ENCODE measurements at places on chromosomes 13 and 19.

DNA sequence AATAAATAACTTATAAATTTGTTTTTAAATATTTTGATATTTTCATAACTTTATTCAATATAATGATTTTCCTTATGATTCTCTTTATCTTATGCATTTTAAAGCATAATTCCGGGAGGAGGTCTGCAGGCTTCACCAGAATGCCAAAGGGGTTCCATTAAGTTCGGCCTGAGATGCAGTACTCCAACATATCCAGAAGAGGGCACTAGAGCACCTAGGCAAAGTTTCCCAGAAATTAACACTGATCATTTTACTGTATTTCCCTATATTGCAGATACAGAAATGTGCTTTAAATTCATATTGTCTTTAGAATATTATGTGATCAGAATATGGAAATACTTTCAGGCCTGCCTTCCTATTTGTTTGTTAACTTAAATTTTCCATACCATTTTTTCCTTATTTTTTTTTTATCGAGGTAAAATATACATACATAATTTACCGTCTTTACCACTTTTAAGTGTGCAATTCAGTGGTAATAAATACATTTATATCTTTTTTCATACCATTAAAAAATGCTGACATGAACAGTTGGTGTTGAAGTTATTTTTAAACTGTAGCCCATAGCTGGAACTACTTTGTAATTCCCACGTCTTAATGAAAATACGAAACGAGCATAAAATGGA lies 58.9 kb upstream of the TM9SF2 start:
- DNase-seq, result no peak

- DNase-seq, result no peak
Observed at GRCh38 chr19:51542699-51543098, 11.2 kb upstream of the SIGLEC6 start.

GRCh38 chr19:55468054-55468393 lies 3.5 kb upstream of the C19orf85 start:
- DNase-seq, result no peak

- no peak for DNase-seq
Observed at GRCh38 chr19:35461060-35461459, 13.0 kb downstream of the FFAR2 start.

DNA sequence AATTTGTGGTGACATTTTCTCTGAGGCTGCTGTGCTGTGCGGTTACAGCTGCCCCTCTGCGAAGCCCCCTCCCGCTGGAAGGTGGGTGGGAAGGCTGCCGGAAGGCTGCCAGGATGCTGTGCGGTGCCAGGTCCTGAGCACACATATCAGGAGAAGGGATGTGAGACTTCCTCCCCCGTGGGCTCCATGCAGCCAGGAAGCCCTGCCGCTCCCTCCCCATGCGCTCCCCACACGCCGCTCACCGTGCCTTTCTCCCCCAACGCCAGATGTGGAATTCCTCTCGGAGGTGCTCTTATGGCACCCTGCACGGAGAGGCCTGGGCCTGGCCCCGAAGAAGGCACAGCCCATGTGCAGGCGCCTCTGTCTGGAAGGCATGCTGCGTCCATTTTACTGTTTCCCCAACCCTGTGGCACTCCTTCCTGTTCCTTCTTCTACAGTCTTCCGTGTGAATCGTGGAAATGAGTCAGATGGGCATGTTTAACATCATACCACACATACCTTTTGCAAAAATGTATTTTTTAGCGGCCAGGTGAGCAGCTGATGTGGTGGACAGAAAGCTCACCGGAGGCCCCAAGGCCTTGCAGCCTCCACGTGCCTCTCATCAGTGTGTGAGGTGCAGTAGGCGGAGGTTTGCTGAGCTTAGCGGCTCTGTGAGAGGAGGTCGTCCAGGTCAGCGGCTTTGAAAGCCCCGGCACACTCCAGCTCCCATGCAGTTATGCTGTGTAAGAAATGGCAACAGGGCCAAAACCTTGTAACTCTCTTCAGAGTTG lies 88.0 kb downstream of the ATP11A start:
- no peak for DNase-seq

DNA sequence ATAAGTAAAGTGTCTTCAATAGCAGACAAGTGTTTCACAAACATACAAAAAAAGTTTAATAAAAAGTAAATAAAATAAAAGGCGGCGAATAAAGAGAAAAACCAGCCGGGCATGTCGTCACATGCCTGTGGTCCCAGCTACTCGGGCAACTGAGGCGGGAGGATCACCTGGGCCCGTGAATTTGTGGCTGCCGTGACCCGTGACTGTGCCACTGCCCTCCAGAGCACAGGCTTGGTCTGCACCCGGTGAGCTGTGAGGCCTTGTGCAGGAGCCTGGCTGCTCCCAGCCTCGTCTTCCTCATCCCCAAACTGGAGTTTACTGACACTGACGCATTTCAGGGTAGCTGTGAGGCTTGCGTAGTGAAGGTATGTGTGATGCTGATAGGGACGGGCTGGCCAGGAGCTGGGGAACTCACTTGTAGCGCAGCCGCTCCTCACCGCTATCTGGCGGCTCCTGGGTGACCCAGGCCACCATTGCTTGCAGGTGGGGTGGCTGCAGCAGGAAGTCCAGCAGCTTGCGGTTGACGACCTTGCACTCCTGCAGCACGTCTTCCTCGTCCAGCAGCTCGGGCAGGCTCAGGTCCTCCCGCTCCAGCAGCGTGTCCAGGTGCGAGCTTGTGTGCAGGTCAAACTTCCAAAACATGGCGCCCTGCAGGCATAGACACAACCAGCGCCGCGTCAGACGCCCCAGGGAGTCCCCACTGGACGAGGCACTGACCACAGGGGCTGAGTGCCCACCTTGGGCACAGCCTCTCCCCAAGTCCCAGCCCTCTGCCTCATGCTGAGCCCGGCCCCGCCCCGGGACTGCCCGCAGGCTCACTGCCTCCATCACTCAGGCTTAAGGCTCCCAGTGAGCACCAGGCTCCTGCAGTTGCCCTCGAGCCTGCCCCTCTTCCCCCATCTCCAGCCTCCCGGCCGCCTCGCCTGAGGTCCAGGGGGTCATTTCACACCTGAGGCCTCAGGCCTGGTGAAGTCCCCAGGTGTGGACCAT lies 12.1 kb downstream of the PPP6R1 start:
- DNase-seq, result no peak

DNA sequence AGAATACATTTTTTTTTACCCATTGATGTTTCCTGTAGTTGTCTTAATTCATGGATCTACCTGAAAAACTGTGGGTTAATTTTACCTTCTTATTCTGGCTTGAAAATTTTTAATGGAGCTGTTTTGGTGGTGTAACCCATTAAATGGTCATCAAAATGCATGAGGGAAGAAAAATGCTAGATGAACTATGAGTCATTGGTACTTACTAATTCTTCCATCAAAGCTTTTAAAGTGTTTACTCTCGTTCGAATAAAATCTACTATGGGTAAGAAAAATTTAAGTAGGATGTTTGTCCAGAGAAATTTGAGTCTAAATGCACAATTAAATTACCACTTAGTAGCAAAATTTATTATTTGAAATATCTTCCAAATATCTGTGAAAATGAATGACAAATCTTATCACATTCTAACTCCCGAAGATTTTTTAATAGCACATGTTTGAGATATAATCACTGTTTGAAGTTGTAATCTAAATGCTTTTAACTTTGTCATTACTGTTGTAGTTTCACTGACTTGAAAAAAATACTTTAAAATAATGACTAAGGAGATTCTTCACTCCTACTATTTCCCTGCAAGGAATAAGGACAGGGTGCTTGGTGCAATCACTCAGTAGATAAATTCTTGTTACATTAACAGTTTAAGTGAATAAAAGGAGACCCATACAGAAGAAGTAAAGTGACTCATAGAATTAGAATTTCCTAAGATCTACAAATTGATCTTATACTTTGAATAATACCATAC lies 437.7 kb downstream of the IRS2 start:
- DNase-seq, result no peak

DNA sequence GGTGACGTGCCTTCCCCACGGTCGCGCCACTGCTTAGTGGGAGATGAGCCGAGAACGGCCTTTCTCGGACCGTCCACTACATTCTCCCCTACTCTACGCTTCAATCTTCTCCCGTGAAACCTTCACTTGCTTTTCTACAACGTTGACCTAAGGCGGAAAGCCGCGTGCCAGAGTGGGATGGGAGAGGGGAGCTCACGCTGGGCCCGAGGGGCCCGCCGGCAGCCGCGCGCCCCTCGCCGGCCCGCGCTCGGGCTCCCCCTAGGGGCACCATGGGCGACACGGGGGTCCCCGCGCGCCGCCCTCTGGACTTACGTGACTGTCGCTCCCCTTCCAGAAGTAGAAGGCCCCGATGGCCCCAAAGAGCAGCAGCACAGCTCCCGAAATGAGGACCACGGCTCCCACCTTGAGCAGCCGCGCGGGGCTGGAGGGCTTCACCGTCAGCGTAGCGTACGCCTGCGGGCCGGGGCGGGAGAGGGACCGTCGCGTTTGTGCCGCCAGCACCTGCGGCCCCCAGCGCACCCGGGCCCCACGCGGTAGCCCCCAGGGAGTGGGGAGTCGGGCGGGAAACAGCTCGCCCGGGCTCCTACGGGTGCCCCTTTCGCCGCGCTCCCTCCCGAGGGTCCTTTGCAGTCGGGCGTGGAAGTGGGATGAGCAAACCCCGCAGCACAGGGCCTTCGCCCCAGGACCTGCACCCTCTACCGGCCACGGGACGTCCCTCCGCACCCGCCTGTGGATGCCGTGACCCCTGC lies 727 bp downstream of the CNMD start:
- no peak for DNase-seq

- DNase-seq, result no peak
Observed at GRCh38 chr13:28679628-28680027, 20.7 kb downstream of the POMP start.

DNA sequence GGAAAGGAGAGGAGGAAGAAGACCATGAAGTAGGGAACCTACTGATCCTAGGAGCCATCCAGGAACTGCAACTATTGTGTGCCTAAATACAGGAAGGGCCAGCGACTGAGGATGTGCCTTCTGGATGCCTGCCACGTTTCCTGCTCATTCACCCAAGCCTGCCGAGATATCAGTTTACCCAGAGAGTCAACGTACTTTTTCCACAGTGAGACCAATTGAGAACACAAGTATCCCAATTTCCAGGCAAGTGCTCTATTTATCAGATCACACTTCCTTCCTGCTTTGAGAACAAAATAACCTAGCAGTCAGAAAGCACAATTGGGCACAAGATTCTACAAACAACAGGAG lies 122.4 kb downstream of the AKAP11 start:
- no peak for DNase-seq

GRCh38 chr13:30299786-30300185 lies 7.6 kb downstream of the KATNAL1 start:
- DNase-seq, result no peak

GRCh38 chr19:6890401-6890913 lies 3.1 kb downstream of the ADGRE1 start:
- DNase-seq, result no peak

DNA sequence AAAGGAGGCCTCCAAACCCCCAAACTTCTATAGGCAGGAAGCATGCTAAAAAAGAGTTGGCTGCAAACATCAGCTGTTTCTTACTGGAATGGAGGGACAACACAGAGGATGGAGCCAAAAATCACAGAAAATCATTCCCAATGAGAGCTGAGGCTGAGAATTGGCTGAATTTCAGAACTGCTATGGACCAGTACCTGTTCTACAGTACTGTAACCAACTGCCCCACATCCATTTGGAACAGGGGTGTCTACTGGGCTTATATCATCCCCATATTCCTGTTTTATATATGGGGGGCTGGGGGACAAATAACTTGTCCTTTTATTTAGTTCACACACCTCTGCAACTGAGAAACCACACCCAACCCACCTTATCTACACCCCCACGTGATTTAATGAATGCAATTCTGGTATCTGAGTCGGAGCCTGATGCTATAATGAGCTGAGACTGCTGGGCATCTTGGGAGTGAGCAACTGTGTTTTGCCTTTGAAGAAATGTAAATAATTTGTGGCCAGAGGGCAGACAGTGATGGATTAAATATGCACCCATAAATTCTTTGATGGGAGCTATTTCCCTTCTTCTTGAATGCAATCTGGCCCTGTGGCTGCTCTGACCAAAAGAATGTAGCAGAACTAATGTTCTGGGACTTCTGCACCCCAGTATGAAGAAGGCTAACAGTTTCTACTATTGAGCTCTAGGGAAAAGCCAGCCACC lies 82.6 kb downstream of the TBC1D4 start:
- DNase-seq, result no peak

DNA sequence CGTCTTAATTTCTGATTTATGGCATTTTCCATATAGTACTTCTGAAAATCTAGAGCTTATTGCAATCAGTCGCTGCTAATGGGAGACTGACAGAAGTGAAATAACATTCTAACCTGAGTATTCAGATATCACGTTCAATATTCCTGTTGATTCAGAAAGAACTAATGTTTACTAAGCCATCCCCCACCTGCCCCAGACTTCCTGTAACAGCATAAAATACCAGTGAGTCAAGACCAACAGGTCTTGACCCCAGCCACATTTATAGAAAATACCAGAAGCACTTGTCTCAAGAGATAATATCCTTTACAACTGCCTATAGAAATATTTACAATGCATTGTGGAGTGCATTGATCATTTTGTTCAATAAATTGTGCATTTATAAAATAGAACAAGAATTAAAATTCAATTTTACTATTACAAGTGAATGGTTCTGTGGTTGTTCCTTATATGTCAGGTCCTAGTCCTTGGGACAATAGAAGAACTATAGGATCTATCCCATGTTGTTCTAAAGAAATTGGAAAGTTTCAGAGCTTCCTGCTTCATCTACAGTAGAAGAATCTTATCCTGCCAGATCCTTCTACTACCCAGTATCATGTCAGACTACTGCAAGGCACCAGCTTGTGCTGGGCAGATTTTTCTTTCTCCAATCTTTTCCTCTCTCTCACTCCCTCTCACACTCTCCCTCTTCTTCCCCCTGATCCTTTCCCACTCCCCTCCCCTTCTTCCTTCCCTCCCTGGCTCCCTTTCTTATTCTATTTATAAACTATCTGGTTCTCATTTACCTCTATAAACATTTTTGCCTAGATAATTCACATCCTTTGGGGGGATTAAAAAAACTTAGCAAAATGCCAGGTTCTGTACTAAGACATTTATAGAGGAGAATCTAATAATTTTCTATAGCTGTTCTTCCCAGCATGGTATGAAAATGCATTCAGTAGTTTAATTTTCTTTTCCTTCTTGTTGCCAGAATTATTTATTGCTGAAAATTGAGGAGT lies 629.9 kb downstream of the DIAPH3 start:
- DNase-seq, result no peak

DNA sequence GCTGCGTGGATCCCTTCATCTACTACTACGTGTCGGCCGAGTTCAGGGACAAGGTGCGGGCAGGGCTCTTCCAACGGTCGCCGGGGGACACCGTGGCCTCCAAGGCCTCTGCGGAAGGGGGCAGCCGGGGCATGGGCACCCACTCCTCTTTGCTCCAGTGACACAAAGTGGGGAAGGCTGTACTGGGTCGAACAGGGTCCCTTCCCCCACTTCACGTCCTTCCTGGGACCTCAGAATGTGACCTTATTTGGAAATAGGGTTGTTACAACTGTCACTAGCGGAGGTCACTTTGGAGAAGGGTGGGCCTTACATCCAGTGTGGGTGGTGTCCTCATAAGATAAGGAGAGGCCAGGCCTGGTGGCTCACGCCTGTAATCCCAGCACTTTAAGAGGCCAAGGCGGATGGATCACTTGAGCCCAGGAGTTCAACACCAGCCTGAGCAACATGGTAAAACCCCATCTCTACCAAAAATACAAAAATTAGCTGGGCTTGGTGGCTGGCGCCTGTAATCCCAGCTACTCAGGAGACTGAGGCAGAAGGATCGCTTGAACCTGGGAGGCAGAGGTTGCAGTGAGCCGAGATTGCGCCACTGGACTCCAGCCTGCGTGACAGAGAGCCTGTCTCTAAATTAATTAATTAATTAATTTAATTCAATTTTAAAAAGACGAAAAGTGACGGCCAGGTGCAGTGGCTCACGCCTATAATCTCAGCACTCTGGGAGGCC lies 1.8 kb downstream of the F2RL3 start:
- DNase-seq, result no peak

All from 8988T (cell line).